ENCODE measurements at places on chromosomes 12 and 14.

- peak; percentile 5 for DNase-seq
These were observed 90.6 kb downstream of the PAPOLA start for GRCh38 chr14:96592591-96593386.

GRCh38 chr14:63432228-63432627 is 110.9 kb downstream of the PPP2R5E start:
- no peak for DNase-seq

DNA sequence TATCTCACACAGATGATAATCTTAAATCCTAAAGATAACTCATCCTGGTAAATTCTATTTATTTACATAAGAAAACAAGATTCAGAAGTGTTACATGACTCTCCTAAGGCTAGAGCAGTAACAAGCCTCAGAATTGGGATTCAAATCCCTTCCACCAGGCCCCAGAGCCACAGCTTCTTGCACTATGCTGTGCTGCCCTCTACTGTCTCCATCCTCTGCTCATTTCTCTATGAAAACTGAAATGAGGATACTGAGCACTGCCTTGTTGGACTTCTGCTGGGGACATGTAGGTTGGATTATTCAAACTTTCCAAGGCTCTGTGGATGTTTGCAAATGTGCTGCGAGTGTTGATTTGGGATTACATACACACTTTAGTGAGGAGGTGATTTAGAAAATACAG is 23.5 kb upstream of the C12orf50 start:
- DNase-seq: no peak

DNA sequence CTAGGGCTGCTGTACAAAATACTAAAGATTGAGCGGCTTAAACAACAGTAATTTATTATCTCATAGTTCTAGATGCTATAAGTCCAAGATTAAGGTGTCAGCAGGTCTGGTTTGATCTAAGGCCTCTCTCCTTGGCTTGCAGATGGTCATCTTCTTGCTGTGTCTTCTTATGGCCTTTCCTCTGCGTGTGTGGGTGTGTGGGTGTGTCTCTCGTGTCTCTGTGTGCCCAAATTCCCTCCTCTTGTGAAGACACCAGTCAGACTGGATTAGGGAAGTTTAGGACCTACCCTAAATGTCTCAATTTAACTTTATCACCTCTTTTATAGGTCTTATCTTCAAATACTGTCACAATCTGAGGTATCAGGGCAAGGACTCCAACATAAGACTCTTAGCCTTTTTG is 28.3 kb downstream of the DDHD1 start:
- no peak for DNase-seq

- no peak for DNase-seq
These were observed 37.6 kb downstream of the PLEKHG7 start for GRCh38 chr12:92740411-92740810.

GRCh38 chr12:54704202-54704601 is 56.0 kb upstream of the DCD start:
- no peak for DNase-seq

DNA sequence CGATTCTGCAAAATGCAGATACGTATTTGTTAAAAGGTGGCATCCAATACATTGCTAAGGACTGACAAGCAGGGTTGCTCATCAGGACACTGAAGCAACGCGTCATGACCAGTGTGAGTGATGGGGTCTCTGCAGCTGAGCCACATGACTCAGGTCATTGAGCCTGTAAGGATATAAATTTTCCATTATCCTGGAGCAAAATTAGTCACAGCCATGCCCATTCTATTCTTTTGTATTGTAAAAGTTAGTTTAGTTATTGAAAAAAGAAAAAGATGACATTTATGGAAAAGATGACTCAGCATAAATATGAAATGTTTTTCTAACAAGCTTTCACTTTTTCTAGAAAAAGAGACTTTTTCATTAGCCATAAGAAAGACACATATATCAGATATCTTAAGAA is 268.0 kb upstream of the TMEM132C start:
- DNase-seq: no peak

- DNase-seq: no peak
These were observed 29.6 kb downstream of the P2RX4 start for GRCh38 chr12:121239351-121240061.

DNA sequence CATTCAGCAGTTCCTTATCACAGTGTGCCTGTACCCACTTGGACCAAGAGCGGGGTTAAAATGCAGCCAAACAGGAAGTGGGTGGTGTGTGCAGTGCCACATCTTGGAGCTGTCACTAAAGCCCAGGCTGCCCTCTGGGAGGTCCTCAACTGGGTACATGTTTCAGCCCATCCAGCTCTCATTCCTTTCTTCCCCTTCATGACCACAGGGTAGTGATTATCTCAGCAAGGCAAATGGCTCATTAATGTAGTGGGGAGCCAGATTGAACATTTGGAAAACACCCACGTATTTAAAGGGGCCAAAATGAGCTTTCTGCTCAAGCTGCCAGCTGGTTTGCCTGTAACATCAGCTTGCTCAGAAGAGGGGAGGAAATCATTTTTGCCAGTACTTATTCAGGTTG is 210.8 kb upstream of the BTG1 start:
- no peak for DNase-seq

- DNase-seq: no peak
These were observed 28.9 kb upstream of the TSPAN8 start for GRCh38 chr12:71186571-71187288.

GRCh38 chr14:51285120-51285519 is 45.1 kb downstream of the TMX1 start:
- no peak for DNase-seq

DNA sequence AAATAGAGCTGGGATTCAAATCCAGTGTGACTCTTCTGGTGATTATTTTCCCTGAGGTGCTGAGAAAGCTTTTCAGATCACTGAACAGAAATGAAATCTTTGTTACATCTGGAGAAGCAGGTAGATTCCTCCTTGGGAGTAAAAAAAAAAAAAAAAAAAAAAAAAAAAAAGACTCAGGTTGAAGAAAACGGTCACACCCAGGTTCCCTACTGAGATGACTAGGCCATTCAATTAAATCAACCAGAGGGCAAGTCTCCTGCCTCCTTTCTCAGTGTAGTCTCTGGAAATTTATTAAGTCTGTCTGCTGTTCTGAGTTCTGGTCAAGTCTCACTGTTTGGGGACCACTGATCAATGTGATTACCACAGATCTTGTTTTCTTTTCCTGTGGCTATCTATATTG is 24.0 kb downstream of the ARG2 start:
- no peak for DNase-seq

- DNase-seq: no peak
These were observed 251.0 kb upstream of the FAR2 start for GRCh38 chr12:28898038-28898437.

- no peak for DNase-seq
These were observed 23.8 kb upstream of the PYROXD1 start for GRCh38 chr12:21413369-21414277.

DNA sequence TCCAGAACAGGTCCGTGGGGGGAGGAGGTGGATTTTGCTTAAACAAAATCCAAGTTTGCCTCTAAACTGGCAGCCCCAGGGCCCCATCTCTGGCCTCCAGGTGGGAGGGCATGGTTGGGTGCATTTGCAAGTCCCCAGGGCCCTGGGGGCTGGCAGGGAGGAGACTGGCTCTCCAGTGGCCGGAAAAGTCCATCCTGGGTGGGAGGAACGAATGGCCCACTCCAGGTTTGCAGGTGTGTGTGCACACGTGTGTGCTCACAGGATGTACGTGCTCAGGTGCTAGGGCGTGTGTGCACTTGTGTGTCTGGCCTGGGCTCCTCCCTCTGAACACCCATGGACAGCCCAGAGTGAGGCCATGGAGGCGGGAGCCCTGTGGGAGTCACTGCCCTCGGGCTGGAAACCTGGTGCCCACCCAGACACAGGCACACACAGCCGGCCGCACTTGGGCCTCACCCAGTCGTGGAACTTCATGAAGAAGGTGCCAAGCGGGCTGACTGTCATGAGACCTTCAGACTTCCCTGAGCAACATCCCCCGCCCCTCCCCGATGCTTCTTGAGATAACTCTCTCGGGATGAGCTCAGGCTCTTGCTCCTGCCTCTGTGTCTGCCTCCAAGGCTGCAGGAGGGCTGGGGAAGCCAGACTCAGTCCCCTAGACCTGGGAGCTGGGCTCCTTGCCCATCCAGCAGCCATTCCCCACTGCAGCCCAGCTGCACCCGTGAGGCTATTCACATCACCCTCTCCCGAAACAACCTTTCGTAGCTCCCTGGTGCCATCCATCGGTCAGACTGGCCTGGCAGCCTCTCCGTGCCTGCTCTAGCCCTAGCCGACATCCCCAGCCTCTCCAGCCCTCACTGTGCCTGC is 9.4 kb downstream of the AHNAK2 start:
- no peak for DNase-seq

DNA sequence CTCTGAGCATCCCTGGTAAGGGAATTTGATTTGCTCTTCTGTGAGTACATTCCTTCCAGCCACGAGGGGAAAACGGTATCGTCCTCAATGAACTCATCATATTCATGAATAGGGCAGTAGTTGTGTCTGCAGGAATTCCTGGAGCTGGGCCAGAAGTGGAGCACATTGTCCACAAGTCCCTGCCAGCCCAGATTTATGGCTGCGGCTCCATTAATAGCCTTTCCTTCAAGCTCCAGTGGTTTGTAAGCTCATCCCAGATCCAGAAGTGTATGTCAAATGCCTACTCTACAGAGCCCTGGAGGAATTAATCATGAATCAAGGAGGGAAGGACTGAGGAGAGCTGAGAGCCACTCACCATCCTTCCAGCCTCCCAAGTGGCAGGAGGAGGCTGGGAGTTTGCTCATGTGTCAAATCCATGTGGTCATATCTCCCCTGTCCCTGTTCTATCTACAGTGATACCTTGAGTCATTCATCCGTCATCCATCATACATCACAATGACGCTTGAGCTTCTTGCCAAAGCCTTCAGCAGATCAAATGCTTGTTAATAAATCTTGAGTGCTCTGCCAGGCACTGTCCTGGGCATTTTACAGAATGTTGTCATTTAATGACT is 65.5 kb downstream of the SVOP start:
- no peak for DNase-seq

DNA sequence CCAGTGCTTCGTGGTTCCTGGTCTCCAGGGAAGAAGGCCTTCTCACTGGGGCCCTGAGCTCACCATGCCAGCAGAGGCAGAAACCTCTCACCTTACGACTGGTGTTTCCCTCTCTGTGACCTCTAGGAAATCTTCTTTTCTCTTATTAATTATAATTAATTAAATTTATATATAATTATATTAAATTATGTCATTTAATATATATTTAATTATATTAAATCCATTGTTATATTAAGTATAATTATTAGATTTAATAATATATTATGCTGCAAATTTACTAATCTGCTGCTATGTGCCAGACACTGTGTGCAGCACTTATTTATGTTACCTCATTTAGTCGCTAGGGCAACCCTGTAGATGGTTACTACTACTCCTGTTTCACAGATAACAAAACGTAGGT is 70.3 kb upstream of the MBIP start:
- no peak for DNase-seq

- no peak for DNase-seq
These were observed 381 bp downstream of the YY1 start for GRCh38 chr14:100239211-100239839.

DNA sequence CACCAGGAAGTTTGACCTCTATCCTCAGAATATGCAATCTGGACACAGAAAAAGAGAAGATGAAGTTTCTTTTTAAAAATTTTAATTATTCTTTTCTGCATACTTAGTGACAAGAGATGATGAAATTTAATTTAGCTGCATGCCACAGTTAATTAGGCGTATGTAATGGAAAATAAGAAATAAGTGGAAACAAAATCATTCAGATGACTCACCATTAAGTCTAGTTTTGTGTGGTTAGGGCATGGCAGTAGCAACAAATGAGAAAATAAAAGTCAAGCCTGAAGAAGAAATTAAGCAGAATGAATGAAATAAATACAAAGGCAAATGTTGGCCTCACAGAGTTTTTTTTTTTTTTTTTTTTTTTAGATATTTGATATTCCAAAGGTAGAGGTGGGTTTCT is 30.9 kb upstream of the KLRD1 start:
- no peak for DNase-seq

DNA sequence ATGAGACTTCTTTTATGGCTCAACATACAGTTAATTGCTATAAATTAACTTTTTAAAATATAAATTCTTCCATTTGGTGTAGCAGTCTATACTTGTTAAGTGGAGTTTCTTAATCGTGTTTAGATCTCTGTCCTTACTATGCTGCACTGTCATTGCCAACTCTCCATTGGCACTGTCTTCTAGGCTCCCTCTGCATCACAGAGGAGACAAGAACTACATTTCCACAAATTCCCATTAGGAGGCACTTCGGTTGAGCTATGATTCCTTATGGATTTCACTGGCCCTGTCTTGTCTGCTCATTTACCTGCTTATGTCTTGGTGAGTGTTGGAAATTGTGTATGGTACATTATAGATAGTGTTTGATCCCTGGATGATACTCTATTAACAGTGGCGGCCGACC is 630.9 kb upstream of the ATXN7L3B start:
- no peak for DNase-seq

GRCh38 chr12:3363608-3364007 is 127.4 kb upstream of the PRMT8 start:
- DNase-seq: no peak

DNA sequence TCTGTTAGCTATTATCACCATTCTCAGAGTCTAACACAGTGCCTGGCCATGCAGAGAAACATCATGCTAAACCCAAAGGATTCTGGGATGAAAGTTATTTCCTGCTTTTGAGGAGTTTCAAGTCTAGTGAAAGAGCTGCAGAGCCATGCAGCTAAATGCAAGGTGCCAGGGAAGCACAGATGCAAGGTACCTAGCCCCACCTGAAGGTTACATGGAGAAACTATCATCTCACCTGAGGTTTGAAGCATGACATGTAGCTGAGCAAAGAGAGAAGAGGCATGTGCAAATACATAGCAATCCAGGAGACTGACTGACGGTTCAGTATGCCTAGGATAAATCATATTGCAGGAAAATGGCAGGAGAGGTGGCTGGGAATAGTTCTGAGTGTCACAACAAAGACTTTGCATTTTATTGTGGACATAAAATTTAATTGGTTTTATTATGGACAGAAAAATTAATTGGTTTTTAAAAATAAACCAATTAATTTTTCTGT is 170.4 kb downstream of the PRKD1 start:
- DNase-seq: no peak

DNA sequence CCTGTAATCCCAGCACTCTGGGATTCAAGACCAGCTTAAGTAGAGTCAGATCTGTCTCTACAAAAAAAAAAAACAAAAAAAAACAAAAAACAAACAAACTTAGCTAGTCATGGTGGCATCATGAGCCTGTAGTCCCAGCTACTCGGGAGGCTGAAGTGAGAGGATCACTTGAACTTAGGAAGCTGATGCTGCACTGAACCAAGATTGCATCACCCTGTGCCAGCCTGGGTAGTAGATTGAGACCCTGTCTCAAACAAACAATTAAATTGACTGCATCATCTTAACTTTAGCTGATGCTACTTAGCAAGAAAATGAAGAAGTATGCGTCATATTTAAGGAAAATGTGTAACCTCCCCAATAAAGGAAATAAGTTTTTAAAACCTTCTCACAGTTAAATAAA is 136.6 kb upstream of the ATXN7L3B start:
- no peak for DNase-seq

- DNase-seq: no peak
These were observed 15.1 kb upstream of the NEK9 start for GRCh38 chr14:75141967-75142366.
